Urinary bladder (tissue), 4 donors: ENCODE measurements at places on chromosomes 13 and 19. TPM values are rescaled to one million over a fixed set of nuclear protein-coding genes. Genes with fewer than 3 reads are reported as not detected.

GRCh38 chr19:21084343-21084742, 2.3 kb downstream of the ZNF714 start:
- DNase-seq = no peak

GRCh38 chr13:40023595-40024203, 368.2 kb downstream of the COG6 start:
- no peak for DNase-seq

DNA sequence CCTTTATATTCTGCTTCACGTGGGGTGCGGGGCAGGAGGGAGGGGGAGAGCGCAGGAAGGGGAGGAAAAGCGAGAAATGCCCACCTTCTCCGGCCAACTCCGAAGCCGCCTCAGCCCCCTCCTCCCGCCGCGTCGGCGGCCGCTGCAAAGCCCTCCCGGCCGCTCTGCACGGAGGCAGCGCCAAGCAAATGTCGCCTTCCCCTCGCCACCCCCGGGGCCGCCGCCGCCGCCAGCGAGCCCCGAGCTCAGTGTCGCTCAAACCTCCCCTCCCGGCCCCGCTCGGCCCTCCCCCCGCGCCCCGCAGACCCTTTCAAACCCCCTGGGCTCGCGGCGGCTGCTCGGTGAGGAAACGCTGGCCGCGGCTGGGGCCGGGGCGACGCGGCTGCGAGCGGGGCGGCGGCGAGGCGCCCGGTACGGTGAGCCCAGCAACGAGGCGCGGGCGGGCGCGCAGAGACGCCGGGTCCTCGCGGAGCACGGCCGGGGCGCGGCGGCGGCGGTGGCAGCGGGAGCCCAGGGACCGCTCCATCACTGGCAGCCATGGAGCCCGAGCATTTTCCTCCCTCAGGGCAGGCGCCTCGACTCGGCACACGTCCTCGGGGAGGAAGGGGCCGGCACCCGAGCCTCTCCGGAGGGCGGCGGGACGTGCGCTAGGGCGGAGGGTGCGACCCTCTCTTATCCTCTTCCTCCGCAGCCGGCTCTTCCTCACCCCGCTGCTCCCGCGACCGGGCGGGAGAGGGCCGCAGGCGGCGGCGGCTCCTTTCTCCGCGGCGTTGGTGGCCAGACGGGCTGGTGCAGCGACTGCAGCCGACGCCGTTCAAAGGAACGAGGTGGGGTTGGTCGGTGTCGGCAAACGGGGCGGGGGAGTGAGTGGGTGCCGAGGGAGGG, 463 bp upstream of the TSC22D1 start:
- no peak for DNase-seq

DNA sequence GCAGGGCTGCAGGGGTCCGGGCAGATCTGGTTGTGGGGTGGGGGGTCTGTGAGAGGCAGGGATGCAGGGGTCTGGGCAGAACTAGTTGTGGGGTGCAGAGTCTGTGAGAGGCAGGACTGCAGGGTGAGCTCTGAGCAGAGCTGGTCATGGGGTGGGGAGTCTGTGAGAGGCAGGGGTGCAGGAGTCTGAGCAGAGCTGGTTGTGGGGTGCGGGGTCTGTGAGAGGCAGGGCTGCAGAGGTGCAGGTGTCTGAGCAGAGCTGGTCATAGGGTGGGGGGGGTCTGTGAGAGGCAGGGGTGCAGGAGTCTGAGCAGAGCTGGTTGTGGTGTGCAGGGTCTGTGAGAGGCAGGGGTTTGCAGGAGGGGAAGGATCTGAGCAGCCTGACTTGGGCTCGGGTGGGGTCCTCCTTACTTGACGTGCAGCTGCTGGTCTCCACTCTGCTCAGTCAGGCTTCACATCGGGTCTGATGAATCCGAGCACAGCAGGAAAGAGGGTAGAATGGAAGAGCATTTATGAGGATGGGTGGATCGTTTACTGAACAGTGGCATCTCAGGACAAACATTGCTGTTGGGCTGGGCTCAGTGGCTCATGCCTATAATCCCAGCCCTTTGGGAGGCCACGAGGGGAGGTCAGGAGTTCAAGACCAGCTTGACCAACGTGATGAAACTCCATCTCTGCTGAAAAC, 31.2 kb downstream of the IGFL2 start:
- DNase-seq = no peak

DNA sequence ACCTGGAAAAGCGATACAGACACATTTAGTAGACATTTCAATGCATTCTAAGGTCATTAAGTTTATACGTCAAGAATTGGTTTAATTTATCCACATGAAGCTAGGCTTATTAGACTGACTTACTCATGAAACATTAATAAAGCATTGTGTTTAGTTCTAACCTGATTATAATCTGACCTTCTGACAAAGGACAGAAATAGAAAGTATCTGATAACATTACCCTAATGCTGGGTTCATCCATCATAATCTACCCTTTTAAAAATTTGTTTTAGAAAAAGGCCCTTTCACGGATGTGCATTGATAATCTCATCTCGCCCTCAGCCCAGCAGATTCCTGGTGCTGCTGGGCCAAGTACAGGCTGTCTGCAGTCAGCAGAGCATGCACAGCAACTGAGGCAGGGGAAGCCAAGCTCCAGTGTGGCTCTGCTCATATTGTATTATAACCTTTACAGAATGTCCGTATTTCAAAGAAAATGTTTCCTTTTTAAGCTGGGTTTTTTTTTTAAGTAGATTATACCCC, 142.1 kb upstream of the MAB21L1 start:
- DNase-seq = no peak

The S1PR4 gene
- polyA plus RNA-seq = 3.4 TPM
